ENCODE measurements at places on chromosomes 6 and 20.
A peak's percentile ranks its signal among the peaks of the same experiment; 100 is the strongest.

GRCh38 chr6:75308250-75308988, 23.8 kb upstream of the TMEM30A start:
- peak; percentile 33 for DNase-seq

- no peak for DNase-seq
Observed at GRCh38 chr6:148760568-148761526, 14.0 kb downstream of the UST start.

- no peak for DNase-seq
Observed at GRCh38 chr6:4880363-4880762, 104.2 kb downstream of the CDYL start.

DNA sequence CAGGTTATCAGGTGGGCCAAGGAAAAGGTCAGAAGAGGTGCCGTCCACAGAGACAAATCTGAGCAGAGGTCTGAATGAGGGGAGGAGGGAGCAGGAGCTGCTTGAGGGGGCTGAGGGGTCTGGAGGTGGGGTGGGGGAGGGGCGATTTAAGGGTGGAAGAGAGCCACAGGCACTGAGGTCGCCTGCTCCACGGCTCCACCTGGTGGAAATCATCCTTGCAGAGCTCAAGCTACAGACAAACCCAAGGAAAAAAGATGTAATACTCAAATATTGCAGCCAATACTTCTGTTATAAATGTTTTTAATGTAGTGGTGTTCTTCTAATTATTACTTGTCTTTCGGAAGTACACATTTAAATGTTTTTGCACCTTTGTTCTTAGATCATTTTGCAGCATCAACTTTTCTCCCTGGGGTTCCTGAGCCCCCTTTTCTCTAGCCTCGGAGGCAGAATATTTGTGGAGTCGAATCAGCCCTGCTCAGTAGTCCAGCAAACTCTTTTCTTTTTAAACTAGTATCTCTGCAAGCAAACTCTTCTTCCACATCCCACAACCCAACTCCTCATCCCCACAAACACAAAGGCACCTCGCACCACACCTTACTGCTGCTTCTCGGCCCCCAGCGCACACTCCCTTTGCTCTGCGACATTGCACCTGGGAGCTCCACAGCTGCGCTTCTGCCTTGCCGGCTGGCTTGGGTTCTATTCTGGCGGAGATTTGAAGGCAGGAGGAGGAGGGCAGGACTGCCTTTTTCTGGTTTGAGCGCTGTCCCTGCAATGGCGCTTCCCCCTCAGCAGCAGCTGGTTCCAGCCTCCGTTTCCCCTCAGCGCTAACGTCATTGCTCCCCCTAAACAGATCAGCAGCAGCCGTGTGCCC, 51.0 kb upstream of the TFAP2A start:
- DNase-seq, result peak; percentile 87

DNA sequence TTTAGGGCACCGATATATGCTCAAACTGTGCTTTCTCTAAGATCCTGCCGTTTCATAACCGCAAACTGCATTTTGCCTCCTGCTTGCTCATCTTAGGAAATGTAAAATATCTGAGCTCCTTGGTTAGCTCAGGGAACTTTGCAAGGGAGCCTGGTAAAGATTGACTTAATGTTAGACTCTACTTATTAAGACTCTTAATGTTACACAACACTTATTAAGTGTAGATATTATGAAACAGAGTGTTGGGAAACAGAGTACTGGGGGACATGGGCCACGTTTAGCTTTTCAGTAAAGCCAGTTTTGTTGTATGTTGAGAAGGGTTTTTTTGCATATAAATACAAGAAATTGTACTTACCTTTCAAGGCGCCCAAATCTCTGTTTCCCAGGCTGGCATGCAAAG, 1.9 kb downstream of the LTV1 start:
- no peak for DNase-seq

- DNase-seq, result no peak
Observed at GRCh38 chr20:15242773-15243172, 905.4 kb upstream of the FLRT3 start.

- DNase-seq, result no peak
Observed at GRCh38 chr20:31537890-31538289, 23.6 kb downstream of the HM13 start.

Measured in iPS-NIHi11 (cell line).